ENCODE measurements at places on chromosomes 1 and 21.
A peak's percentile ranks its signal among the peaks of the same experiment; 100 is the strongest.

DNA sequence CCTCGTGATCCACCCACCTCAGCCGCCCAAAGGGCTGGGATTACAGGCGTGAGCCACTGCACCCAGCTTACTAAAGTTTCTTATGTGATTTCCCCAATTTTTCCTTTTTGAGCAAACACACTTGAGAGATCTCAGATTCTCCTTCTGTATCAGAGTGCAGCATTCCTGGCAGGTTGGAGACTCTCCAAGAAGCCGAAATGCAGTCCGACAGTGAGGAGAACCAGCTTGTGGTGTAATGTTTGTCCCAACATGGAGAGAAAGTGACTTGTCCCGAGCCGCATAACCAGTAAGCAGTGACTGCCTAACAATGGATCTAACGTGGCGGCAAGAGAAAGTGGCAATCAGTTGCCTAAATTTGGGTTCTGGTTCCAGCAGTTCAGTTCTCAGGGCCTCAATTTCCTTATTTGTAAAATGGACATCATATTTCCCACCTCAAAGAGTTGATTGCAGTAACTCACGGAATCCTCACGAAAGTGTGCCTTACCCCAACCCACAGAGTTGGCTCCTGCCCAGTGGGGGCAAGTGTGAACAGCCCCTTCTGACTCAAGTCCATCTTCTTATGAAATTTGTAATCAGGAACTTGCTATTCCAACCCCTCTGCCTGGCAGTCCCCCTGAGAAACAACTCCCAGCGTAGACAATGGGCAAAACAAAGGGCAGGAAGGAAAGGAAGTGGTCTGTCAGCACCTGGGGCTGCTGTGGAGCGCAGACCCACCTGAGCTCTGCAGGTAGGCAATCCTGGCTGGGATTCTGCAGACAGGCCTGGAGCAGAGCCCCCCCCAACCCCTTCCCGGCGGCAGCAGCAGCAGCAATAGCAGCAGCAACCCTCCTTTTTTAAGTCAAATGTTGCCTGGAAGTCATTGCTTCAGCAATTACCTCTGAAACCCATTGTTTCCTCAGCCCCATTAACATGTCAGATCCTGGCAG, 223.6 kb upstream of the POU3F1 start:
- no peak for DNase-seq

DNA sequence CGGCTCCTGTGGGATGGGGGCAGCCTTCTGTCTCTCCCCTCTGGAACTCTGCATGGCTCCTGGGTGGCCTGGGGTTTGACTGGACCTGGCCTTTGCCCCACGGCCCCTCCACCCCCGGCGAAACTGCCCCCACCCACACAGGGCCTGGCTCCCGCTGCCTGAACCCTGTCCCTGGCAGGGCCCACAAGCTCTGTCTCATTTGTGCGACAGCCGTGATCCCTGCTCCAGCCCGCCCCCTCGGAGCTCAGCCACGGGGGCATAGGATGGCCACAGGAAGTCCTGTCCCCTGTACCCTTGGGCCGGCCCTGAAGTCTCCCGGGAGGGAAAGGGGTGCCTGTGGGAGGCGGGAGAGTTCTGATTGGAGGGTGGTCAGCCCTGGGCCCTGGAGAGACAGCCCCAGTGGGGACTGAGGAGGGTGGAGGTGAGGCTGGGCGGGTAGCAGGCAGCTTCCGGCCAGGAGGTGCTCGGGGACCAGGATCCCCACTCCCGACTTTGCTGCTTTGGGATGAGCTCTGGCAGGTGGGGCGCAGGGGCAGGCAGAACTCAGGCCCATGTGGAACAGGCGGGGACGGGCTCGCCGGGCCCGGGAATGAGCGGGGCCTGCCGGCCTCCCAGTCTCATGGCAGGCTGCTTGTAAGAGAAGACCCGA, 45.1 kb downstream of the SLX9 start:
- DNase-seq, result no peak

DNA sequence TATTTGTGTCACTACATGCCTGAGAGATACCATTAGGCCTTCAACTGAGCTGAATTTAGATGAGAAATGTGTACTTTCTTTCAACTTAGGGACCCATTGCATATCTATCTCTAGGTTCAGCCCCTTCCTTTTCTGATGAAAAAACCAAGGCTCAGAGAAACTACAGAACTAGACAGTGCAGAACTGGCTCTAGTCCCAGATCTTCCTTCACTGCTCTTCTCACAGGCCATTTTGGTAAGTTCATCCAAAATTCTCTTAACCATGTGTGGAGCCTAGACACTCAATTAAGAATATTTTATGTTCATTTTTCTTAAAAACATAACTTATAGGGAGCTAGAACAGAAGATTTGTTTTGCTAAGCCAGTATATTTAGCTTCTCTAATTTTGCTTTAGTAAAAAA, 128.9 kb downstream of the ASTN1 start:
- no peak for DNase-seq

GRCh38 chr1:66396212-66396890, 137.6 kb upstream of the SGIP1 start:
- DNase-seq, result no peak

DNA sequence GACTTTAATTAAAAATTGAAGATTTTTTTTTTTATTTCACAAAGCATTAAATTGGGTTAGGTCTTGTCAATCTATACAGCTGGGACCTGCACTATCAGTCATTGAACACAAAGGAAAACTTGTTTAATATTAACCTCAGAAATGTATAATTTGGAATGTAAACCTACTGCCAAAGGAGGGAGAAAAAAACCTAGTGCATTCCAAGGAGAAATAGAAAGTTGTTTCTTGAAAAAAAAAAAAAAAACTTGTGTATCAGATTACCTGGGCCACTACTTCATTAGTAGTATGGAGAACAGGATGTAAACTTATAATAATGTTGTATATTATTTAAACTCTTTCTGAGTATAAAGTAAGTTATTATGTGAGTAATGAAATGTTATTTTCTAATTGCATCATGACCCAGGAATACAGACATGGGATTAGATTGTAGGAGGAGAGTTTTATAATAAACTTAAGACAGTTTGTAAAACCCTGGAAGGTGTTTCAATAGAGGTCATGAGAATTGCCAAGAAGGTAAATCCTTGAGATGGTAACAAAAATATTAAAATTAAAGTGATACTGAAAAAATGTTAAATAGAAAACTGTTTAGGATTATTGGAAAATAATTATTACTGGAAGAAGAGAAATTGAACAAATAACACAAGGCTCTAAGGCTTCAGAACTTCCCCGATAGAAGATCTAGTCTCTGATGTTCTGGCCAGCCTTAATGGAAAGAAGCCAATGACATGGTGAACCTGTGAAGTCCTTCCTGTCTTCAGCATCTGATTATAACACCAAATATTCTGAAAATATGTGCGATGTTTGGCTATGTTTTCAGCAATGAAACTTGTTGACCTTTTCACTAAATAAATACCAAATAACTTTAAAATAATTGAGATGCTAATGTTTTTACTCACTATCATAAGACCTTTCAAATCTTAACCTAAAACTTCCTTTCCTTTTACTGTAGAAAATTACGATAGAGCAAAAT, 412.8 kb upstream of the LYPLAL1 start:
- no peak for DNase-seq

DNA sequence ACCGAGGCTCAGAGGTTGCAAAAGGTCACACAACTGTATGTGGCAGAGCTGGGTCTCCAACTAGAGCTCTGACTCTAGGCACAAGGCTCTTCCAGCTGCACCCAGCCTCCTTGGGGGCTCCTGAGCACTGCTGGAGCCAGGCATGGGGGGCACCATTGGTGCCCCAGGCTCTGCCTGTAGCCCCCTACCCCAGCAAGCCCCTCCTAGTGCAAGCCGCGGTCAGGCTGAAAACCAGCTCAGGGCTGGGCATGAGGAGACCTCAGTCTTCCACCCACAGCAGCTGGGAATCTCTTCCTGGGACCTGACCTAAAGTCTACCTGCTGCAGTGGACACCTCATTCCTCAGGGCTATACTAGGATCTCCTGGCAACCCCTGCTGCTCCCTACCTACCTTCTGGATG, 14.6 kb downstream of the TNNT2 start:
- DNase-seq, result no peak

GRCh38 chr1:184075055-184076029, 23.8 kb downstream of the TSEN15 start:
- DNase-seq, result peak; percentile 70

GRCh38 chr1:225695578-225696337, 42.8 kb upstream of the ENAH start:
- no peak for DNase-seq

- DNase-seq, result no peak
Observed at GRCh38 chr1:227357171-227357926, 39.1 kb upstream of the CDC42BPA start.

- DNase-seq, result no peak
Observed at GRCh38 chr1:54228638-54229079, 28.7 kb downstream of the MRPL37 start.

GRCh38 chr1:85282424-85282823, 6.0 kb upstream of the BCL10 start:
- no peak for DNase-seq

- no peak for DNase-seq
Observed at GRCh38 chr1:93965256-93965655, 56.0 kb upstream of the GCLM start.

DNA sequence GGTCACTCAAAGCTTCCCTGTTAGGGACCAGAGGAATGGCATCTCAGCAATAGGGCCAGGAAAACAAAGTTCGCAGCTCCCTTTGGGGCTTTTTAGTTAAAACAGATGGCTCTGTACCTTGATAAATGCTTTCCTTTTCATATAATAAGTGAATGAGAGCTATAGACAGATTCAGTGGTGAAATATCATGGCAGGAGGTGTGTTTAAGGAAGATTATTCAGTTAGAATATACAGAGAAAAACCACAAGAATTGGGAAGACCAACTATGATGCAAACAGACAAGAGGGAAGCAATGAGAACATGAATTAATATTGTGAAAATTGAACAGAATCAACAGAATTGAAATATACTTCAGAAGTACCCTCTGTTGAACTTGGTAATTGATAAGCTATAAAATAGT, 379.4 kb downstream of the PLPP3 start:
- no peak for DNase-seq

DNA sequence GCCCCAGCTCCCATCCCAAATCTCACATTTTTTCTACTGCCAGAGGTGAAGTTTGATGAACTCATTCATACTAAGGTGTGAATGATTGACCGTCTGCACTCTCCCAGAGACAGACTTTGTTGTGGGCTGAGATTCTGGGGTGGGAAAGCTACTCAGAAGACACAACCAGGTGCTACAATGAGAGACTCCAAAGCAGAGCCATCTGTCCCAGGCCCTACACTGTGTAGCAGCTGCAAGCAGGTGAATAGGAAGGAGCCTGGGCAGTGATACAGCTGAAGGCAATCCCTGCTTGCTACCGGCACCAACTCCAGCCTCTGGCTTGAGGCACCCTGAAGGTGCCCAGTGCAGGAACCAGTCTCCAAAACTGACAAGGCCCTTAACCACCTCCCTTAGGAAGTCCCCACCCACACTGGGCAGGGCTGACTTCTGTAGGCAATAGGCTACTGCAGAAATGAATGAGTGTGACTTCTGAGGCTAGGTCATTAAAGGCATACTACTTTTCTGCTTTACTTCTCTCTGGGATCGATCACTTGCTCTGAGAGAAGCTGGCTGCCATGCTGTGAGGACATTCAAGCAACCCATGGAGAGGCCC, 79.7 kb upstream of the RUNX3 start:
- DNase-seq, result no peak

DNA sequence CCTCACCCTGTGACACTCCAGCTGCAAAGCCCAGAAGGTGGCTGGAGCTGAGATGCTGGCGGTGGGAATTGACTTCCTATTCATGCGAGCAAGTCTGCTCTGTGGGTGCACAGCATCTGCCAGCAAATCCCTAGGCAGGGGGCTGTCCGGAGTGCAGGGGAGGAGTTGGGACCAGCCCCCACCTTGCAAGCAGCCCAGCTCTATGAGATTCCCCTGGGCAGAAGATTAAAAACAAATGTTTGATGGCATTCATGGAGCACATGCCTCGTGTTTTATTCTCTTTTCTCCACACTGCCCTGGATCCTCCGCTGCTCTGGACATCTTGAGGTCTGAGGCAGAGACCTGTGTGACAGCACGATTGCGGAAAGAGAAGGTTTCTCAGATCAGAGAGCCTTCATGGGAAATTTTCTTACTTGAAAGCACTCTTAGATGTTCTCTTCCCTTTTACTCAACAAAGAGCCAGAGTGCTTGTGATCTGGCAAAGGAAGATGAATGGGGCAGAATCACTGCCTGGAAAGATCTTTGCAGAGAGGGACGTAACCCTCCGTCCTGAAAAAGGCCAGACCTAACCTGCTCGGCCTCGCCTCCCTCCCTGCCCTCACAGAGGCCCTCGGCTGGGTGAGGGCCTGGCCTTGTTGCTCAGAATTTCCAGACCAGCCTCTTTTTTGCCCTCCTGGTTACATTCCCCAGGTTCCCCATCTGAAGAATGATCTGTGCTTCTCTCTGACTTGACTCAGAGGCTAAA, 597.1 kb downstream of the KIF26B start:
- DNase-seq, result no peak

GRCh38 chr1:98373056-98373455, 288.5 kb upstream of the SNX7 start:
- no peak for DNase-seq

DNA sequence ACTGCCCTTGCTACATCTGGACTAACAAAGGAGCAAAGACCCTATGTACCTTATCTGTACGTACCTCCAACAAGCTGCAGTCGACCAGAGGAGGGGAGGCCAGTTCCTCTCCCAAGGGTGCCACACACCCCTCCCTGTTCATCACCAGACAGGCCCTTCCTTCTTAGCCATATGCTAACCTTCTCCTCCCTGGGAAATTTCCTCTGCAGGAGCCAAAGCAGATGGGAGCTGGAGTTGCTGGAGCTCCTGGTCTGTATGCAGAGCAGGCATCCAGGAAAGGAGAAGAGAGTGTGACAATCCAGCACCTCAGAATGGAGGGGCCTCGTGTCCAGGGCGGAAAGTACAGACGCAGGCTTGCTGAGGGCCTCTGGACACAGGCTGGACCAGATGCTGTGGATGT, 48.5 kb downstream of the C8B start:
- no peak for DNase-seq

DNA sequence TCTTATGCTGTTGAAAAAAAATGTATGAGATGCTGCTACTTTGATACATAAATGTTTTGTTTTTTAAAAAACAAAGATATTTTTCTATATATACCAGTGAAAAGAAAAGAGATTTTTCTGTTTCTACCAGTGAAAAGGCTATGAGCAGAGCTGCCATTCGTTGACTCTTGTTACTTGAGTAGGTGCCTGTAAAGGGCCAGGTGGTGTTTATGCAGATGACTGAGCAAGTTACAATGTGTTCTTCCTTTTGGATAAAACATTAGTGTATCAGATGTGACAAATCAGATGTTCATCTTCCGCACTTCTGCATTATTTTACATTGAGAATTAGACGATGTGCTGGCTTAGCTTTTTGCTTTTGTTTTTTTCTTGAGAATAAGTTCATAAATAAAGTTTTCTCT, 45.4 kb downstream of the BARHL2 start:
- peak; percentile 90 for DNase-seq

GRCh38 chr1:76073481-76073880, 1.1 kb upstream of the ST6GALNAC3 start:
- DNase-seq, result no peak

- DNase-seq, result no peak
Observed at GRCh38 chr1:184113251-184113650, 61.7 kb downstream of the TSEN15 start.

DNA sequence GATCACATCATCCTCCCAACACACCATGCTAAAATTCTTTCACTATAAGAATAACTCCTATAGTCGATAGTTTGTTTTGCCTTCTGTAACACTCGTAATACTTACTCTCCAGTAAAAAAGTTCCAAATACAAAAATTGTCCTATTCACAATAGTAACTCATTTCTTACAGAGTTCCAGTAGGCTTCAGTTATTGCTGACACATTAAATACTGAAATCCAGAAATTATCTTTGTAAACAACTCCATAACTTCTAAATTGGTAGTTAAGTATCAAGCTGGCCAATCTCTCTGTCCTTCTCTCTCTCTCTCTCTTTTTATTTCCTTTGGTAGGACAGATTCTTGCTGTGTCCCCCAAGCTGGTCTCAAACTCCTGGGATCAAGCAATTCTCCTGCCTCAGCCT, 49.6 kb upstream of the FOXD3 start:
- no peak for DNase-seq
